ENCODE measurements at places on chromosomes 3 and 15. TPM values are rescaled to one million over a fixed set of nuclear protein-coding genes. Genes with fewer than 3 reads are reported as not detected.

Gene SGO1
- 12.1 TPM for total RNA-seq

Gene APBA2
- 42.8 TPM for total RNA-seq

Gene MCF2L2
- 0.38 TPM for total RNA-seq

Gene CFAP100
- not detected for total RNA-seq

Gene ZMYND10
- 1.9 TPM for total RNA-seq

Gene CCR4
- not detected for total RNA-seq

Gene PPIP5K1
- 7.5 TPM for total RNA-seq

Gene STXBP5L
- total RNA-seq = 0.04 TPM

Gene MEGF11
- total RNA-seq = 1.1 TPM

Gene LDHAL6B
- not detected for total RNA-seq
